ENCODE measurements at places on chromosomes 6 and 20. TPM values are rescaled to one million over a fixed set of nuclear protein-coding genes. Genes with fewer than 3 reads are reported as not detected.

MDC1 gene
- 30.1 TPM for total RNA-seq

FNDC11 gene
- 0.52 TPM for total RNA-seq

OXT gene
- 1.2 TPM for total RNA-seq

SOX12 gene
- total RNA-seq: 9.9 TPM

MEI4 gene
- 1.1 TPM for total RNA-seq

- no peak overlapping the region for H3K27ac ChIP-seq
- no peak overlapping the region for H3K4me3 ChIP-seq
- peaks cover 13% of the 10 kb centered on the region for H3K36me3 ChIP-seq
Observed at GRCh38 chr6:37479266-37479854, 20.3 kb downstream of the CCDC167 start.

- H3K27ac ChIP-seq: peak overlapping the region; percentile 43
- peaks cover 3% of the 10 kb centered on the region for H3K27me3 ChIP-seq
- DNase-seq: no peak
- peaks cover 4% of the 10 kb centered on the region for H3K36me3 ChIP-seq
- H3K4me1 ChIP-seq: peaks cover 48% of the 10 kb centered on the region
Observed at GRCh38 chr6:39217177-39217864, 12.0 kb downstream of the KCNK5 start.

- no peaks in the 10 kb centered on the region for H3K4me1 ChIP-seq
- H3K27me3 ChIP-seq: no peaks in the 10 kb centered on the region
- H3K27ac ChIP-seq: no peak overlapping the region
- no peak overlapping the region for H3K4me3 ChIP-seq
Observed at GRCh38 chr20:8587810-8588209, 455.7 kb downstream of the PLCB1 start.

DNA sequence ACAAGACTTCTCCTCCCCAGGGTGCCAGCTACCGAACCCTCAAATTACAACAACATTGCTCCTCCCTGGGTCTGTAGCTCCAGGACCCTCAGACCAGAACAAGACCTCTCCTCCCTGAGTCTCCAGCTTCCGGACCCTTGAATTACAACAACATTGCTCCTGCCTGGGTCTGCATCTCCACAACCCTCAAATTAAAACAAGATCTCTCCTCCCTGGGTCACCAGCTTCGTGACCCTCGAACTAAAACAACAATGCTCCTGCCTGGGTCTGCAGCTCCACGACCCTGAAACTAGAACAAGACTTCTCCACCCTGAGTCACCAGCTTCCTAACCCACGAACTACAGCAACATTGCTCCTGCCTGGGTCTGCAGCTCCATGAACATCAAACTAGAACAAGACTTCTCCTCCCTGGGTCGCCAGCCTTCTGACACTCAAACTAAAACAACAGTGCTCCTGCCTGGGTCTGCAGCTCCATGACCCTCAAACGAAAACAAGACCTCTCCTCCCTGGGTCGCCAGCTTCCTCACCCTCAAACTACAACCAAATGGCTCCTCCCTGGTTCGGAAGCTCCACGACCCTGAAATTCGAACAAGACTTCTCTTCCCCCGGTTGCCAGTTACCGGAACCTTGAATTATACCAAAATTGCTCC is 324.5 kb downstream of the PREX1 start:
- H3K27ac ChIP-seq: no peak overlapping the region
- no peak overlapping the region for H3K4me3 ChIP-seq
- peaks cover 5% of the 10 kb centered on the region for H3K27me3 ChIP-seq
- no peak for DNase-seq

- no peak overlapping the region for H3K27ac ChIP-seq
- H3K4me1 ChIP-seq: no peaks in the 10 kb centered on the region
- H3K36me3 ChIP-seq: no peaks in the 10 kb centered on the region
- no peak overlapping the region for H3K4me3 ChIP-seq
- no peak for DNase-seq
- H3K27me3 ChIP-seq: peaks cover 12% of the 10 kb centered on the region
Observed at GRCh38 chr6:98581705-98582104, 252.7 kb upstream of the POU3F2 start.

DNA sequence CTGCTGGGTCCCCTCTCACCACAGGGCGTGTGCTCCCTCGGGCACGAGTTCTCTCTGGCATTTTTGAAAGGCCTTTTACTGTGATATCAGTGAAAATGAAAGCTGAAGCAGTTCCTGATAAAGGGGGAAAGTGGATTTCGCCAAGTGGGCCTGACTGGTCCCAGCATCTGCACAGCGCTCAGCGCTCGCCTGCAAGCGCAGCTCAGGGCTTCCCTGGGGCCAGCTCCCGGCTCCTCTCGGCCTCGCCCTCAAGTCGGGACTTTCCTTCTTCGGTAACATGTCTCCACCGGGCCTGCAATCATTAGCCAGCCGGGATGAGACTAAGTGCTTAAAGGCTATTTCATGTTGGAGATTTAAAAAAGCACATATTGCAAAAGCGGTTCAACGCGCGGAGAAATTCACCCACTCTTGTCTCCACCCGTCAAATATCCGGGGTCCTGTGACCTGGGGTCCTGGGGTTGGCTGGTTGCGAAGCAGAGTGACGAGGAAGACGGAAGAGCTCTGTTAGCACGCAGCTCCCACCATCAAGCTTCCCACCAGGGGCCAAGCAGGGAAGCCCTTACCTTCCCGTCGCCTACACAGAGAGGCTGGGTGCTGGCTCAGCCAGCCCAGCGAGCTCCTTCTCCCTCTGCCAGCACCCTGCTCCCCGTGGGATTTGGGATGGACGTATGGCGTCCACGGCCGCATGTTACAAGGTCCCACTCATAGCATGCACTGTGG is 114.1 kb downstream of the SMOC2 start:
- H3K4me3 ChIP-seq: no peak overlapping the region
- peaks cover 12% of the 10 kb centered on the region for H3K4me1 ChIP-seq
- no peak for DNase-seq
- no peak overlapping the region for H3K27ac ChIP-seq
- H3K36me3 ChIP-seq: no peaks in the 10 kb centered on the region

- no peak overlapping the region for H3K27ac ChIP-seq
- no peaks in the 10 kb centered on the region for H3K4me1 ChIP-seq
- H3K4me3 ChIP-seq: no peak overlapping the region
Observed at GRCh38 chr20:17061715-17062114, 165.1 kb upstream of the PCSK2 start.
